Activated naive CD8-positive, alpha-beta T cell treated with anti-CD3 and anti-CD28 coated beads, Interleukin-2, amount 10 ng/mL, durations not matched to agents 7 days and 5 days (primary cell): ENCODE measurements at places on chromosomes 2 and 18. TPM values are rescaled to one million over a fixed set of nuclear protein-coding genes. Genes with fewer than 3 reads are reported as not detected.

RAD51AP2 gene
- total RNA-seq: not detected

TRIP12 gene
- 220 TPM for total RNA-seq

CNGA3 gene
- not detected for total RNA-seq

NPPC gene
- 0.40 TPM for total RNA-seq

CCDC93 gene
- 37.5 TPM for total RNA-seq

DNA sequence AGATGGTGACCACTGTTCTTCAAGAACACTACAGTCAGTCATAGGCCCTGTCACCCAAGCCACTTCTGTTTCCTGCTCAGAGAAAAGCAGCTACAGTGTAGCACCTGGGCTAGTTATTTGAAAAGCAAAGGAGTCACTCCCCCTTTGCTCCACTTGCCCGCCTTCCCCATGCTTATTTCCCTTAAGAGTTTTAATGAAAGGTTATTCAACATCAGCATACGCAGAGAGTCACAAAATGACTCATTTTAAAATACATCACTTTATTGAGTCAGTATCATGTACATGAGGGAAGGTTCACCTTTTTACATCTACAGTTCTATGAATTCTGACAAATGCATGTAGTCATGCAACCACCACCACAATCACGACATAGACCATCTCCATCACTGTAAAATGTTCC is 71.3 kb downstream of the TNFRSF11A start:
- DNase-seq: no peak

- no peak for DNase-seq
These were observed 30.5 kb upstream of the PLB1 start for GRCh38 chr2:28465148-28465885.

DNA sequence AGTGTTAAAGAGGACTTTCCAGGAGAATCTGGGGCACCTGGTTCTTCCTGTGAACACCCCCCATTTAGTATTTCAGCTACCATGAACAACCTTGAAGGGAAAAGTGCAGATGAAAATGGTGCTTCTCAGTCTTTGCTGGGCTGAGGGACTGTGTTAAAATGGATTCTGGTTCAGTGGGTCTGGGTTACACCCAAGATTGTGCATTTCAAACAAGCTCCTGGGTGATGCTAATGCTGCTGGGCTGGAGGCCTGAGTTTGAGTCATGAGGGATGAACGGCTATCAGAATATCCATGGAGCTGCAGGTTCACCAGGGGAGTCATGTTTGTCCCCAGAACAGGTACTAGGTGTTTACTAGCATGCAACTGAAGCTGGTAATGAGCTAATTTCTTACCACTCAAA is 24.0 kb downstream of the MRPL44 start:
- no peak for DNase-seq

- DNase-seq: no peak
These were observed 91.2 kb upstream of the DNER start for GRCh38 chr2:229805559-229805958.

DNA sequence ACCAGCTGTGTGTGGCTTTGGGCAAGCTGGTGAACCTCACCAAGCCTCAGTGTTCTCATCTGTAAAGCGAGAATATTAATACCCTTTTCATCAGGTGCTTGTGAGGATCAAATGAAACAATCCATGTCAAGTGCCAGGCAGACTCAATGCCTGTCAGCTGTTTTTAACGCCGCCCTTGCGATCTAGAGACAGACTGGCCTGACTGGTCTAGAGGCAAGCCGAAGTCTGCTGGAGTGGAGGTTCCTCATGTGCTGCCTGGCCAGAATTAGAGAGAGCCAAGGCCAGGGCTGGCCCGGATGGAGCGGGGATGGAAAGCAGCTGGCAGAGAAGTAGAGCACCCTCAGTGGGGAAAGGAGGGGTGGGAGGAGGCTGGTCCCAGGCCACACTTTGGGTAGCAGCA is 74.5 kb upstream of the B3GNT7 start:
- DNase-seq: no peak

GRCh38 chr2:219199470-219200211 is 6.9 kb upstream of the ZFAND2B start:
- DNase-seq: no peak

DNA sequence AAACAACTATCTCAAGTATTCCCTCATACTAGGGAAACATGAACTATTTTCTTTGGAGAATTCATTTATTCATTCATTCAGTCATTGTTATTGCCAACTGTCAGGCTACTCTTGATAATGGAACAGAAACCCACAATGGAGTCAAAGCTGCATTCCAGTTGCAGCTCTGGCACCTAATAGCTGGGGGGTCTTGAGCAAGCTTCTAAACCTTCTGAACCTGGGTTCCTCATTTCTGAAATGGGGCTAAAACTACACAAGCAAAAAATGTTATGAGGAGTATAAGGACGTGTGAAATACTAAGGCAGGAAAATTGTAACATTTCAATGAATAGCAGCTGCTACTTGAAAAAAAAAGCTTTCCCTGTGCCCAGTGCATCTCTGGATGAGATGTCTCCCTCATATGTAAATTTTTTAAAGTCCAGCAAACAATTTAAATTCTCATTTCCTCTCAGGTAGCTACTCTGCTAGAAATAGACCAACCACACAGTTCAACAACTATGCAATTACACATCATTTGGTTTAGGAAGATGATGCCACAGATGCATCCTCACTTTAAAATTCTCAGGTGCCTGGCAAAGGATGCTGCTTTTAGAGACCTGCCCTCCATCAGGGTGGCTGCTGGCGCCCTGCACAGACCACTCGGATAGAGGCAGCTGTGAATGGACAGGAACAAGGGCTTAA is 38.5 kb downstream of the SPRED2 start:
- no peak for DNase-seq

DNA sequence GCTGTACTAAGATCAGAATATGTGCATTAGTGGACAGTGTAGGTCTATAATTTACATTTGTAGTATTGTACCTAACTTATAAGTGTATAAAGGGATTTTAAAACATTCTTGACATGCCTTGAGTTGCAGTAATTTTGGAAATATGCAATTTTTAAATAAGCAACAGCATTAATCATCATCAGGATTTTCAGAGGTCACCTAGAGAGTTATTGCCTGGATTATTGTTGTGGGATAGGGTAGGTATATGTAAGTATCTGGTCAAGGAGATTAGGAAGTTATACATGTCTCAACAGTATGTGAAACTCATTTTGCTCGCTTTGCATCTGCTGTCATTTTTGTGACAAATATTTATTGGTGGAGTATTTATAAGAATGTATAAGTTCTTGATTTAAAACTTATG is 184.2 kb downstream of the WDR7 start:
- DNase-seq: no peak

DNA sequence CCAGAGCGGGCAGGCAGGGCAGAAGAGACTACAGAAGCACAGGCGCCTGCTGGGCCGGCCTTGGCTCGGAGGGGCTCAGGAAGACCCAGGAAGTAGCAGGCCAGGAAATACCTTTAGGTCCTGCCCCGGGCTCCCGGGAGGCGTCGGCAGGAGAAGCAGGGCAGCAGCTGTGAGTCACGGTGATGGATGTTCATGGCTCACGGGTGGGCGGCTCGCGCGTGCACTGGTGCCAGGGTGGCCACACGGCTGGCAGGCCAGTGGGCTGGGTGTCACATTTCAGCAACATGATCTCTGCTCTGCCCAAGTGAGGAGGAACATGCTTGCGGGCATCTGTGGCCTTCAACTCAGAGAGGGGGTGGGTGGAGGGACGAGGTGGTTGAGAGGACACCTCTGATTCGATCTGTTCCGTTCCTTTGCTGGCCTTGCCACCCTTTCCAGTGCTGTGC is 139.3 kb downstream of the KLHL29 start:
- DNase-seq: no peak

DNA sequence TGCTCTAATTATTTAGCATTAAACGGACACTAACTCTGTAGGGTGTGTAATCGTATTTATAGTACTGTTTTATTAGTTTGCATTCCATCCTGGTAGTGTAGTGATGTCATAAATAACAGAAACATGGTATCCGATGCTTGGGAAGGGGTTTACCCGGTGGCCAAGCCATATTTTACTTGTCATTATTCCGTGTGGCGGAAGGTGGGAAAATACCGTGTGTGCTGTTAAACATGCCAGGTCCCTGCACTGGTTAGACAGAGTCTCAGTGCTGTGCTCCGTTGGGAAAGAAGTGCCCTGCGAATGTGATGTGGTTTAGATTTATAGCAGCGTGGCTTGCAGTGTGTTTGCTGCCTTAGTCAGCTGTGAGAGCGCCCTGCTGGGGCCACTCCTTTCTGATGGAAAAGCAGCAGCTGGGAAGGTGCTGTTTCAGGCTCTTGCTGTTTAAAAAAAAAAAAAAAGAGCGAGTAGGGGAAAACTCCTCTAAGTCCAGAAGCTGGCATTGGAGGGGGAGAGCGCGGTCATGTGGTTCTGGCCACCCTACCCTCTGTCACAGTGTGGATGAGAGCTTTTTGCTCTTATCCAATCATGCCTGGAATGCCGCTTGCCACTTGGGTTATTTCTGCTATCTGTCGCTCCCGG is 211.0 kb downstream of the NEDD4L start:
- DNase-seq: no peak

DNA sequence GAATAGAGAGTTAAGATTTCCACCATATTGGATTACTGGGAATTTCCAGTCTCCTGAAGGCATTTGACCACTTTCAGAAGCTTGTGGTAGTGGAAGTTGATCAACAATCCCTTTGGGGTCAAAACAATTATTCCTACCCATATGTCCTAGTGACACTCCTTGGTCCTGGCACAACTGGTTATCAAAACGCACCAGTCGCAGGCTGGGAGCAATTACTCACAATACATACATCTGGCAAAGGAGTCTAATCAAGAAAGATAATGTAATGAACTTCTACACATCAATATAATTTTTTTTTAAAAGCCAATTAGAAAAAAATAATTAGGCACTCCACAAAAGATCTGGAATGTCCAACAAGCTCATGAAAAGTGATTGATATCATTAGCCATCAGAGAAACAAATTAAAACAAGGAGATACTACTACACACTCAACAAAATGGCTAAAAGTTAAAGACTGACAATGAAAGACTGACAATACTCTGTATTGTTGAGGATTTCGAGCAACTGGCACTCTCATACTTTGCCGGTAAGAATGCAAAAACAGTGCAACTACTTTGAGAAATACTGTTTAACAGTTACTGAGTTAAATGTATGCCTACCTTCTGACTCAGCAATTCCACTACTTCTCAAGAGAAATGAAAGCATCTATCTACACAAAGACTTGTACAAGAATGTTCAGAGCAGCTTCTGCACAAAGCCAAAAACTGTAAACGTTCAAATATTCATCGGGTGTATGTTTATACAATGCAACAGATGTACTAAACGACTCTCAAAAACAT is 2.0 kb downstream of the INO80C start:
- no peak for DNase-seq

DNA sequence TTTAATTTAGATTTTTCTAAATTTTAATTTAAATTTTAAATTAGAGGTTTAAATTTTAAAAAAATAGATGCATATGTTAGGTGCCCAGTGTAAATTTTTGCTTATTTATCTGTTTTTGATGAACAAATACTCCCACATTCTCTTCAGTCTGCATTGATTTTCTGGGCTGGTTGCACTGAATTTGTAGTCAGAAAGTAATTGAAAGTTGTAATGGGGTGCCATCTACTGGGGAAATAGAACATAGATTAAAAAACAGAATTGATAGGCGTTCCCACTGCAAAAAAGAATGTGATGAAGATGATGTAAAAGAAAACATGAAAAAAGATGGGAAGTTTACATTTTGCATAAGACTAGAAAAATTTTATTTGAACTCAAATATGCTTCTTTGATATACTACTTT is 51.7 kb upstream of the CCDC85A start:
- no peak for DNase-seq

DNA sequence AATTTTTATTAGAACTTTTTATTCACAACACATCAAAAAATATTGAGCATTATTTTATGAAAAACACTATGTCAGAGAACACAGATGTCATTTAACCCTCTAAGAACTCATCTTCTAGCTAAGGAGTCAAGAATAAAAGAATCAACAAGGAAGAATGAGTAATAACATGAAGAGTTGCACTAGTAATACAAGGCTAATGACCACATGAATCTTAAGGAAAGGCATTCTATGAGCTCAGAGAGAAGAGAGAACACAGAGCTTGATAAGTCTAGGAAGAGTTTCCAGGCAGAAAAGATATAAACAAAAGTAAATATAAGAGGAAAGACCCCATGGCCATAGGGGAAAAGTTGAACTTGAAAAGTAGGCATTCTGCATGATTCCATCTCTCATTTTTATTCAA is 166.5 kb downstream of the MAIP1 start:
- DNase-seq: no peak

- no peak for DNase-seq
These were observed 68.5 kb upstream of the PID1 start for GRCh38 chr2:229339618-229340017.

DNA sequence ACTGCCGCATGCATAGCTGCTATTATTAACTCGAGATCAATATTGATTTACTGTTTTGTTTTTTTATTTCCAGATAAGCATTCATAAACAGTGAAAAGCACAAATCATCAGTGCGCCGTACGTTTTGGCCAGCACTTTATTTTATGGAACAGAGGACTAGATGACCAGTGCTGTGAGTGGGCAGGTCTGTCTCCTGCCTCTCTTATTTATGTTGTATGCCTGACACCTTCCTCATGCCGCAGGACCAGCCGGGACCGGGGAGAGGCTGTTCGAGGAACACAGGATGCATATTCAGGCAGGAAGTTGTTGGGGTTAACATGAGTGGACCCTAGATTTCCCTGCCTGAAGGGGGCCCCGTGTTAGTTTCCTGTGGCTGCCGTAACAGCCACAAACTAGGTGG is 72.6 kb downstream of the AGAP1 start:
- DNase-seq: no peak

- no peak for DNase-seq
These were observed 1108.1 kb upstream of the CHAC2 start for GRCh38 chr2:52659546-52659945.

DNA sequence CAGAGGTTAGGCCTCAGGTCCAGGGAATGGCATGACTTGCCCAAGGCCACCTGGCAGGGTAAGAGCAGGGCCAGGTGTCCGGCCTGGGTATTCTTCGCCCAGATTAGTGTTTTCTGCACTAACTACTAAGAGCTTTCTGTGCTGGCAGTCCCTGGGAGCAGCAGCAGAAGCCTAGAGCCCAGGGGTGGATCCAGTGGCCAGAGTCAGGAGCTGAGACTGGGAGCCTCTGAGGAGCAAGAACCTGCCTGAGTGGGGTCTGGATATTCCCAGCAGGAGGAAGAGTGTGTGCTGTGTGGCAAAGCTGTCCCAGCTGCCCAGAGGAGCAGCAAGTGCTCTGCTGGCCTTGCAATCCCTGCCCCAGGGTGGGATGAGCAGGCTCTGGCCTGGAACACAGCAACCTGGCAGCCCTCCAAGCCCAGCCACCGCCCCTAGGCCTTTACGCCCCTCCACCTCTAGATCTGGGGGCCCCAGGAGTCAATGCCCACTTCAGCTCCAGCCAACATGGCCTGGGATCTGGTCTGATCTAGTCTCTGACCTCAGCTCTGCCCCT is 30.7 kb upstream of the GPAT2 start:
- no peak for DNase-seq

DNA sequence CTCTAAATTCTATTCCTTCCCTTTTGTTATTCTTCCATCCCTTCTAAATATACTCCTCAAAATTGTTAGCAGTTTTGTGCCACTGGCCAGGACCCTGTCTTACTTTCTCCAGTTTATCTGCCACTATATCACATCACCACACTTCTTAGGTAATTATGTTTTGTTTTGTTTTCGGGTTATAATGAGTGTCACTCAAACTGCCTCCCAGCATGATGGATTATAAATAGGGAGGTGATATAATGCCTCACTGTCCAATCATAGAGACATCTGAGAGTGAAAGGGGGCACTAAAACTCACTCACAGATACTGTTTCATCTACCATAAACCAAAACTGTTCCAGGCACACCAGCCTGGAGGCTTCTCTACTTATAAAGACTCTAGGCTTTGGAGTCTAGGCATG is 3.5 kb downstream of the RSAD2 start:
- DNase-seq: no peak

GRCh38 chr2:172976816-172977215 is 98.8 kb upstream of the MAP3K20 start:
- DNase-seq: no peak
